ENCODE measurements at places on chromosomes 1 and 21. TPM values are rescaled to one million over a fixed set of nuclear protein-coding genes. Genes with fewer than 3 reads are reported as not detected.

ADAM30 gene
- not detected for polyA plus RNA-seq

PTGER3 gene
- 16.0 TPM for polyA plus RNA-seq

DNA sequence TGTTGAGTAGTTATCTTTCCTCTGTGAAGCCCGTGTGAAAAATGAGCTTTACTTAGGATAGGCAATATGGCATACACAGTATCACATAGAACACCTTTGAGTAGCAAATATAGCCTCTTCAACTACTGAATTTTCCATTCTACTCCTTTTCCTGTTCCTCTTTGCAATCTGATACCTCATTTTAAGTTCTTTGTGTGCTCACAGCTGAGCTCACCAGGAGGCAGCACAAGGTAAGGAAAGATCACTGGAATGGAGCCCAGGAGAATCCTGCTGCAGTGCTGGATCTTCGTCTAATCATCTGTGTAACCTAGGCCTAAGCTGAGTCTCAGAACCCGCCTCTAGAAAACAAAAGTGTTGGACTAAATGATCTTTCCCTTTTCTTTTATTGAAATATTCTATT is 171.0 kb downstream of the LRRC40 start:
- no peak for DNase-seq

GRCh38 chr1:38025233-38025632 is 12.7 kb downstream of the UTP11 start:
- DNase-seq = no peak

- DNase-seq = no peak
These were observed 45.3 kb downstream of the NR5A2 start for GRCh38 chr1:200072636-200073285.
